ENCODE measurements at places on chromosomes 1 and 21. TPM values are rescaled to one million over a fixed set of nuclear protein-coding genes. Genes with fewer than 3 reads are reported as not detected.

DNA sequence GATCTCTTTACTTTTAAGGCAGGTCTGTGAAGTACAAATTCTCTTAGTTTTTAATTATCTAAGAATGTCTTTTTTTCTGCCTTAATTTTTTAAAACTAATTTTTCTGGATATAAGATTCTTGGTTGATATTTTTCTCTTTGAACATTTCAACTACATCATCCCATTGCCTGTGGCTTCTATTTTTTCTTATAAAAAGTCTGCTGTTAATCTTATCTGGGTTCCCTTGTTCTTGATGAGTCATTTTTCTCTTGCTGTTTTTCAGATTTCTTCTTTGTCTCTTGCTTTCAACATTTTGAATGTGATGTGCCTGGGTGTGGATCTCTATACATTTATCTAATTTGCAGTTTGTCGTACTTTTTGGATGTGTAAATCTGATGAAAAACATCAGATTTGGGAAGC lies 525.2 kb upstream of the PBX1 start:
- no peak for DNase-seq

DNA sequence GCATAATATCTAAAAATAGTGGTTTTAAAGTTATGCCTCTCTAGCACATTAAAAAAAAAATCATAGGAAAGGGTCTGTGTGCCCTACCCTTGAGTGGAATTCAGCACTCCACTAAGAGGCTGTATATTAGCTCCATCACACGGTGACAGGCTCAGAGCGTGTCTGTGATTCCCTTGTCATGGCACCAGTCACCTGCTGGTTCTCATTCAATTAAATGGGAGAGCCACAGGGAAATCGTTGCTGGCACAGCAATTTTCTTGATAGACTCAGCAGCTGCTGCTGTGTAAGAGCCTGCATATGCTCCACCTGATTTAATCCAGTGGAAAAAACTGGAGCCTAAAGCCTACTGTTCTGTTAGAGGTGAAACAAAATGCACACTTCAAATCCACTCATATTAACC lies 9.5 kb downstream of the ATP6V1G3 start:
- DNase-seq = no peak

GRCh38 chr1:99600782-99601181 lies 45.1 kb upstream of the PALMD start:
- no peak for DNase-seq

The BEND5 gene
- total RNA-seq = 1.9 TPM

- no peak for DNase-seq
Observed at GRCh38 chr1:201219481-201220387, 29.1 kb downstream of the IGFN1 start.

GRCh38 chr1:21793104-21793503 lies 10.2 kb upstream of the USP48 start:
- no peak for DNase-seq

DNA sequence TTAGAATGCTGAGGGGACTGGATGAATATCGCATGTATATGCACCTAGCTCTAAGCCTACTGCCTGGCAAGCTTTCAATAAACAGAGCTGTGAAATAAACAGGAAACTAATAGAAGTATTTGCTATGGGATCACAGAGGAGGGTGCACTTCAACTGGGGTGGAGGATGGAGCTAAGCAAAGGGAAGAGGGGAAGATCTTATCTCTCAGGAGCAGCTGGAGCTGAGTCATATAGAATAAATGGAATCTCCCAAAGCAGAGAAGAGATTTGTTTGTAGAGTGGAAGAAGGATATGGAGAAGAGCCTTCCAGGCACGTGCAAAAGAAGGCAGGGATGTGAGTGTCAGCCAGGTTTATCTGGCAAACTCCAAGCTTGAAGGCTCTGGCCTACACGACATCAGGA lies 17.0 kb upstream of the KCNA10 start:
- DNase-seq = no peak

The FCRLA gene
- 0.41 TPM for total RNA-seq

The AIRE gene
- total RNA-seq = not detected

The PLPPR4 gene
- 0.37 TPM for total RNA-seq

DNA sequence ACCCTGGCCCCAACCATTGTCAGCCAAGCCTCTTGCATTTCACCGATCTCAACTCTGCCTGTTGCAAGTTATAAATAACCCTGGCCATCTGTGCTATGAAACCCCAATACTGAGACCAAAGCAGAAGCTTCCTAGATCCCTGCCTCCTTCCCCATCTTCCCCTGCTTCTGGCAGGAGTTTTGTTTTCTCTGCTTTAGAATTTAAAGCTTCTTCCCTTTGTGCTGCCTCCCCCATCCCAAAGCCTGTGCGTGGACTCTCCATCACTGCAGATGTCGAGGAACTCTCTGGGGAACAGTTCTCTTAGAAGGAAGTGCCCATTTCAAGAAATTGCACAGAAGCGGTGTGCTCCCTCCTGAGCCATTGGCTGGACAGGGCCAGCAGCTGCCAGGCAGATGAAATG lies 17.4 kb upstream of the MYOG start:
- DNase-seq = no peak

The AGMAT gene
- total RNA-seq = 24.1 TPM

The SZRD1 gene
- 66.8 TPM for total RNA-seq

DNA sequence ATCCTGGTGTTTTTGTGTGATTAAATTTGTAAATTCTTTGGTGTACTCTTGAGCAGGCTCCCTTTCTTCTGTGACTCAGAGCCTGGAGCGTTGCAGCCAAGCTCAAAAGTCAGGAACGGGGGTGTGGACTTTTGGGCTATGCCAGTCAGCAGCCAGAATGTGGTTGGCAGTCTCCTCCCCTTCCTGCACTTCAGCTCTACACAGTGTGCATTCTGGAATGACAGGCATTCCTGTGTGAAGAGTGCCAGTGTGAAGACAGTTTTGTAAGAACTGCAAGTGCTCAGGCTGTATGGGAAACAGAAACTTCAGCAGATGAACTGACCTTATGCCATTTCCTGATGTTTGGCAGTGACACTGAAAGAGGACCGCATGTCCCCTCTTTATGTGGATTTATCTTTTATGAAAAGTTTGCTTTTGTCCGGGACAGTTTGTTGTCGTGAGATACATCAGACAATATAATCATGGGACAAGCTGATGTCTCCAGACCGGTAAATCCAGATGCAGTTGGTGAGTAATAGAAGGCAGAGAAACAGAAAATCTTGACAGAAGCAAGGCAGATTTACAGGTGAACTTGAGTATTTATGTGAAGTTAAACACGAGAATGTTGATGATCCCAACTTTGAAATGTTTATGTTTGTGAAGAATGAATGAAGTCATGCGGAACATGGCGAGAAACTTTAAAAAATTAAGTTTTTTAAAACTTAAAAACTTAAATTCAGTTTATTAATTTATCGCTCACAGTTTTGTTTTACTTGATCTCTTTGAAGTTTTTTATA lies 67.7 kb upstream of the RCC1 start:
- DNase-seq = peak; percentile 73

GRCh38 chr1:198528364-198528763 lies 12.1 kb downstream of the ATP6V1G3 start:
- DNase-seq = no peak

DNA sequence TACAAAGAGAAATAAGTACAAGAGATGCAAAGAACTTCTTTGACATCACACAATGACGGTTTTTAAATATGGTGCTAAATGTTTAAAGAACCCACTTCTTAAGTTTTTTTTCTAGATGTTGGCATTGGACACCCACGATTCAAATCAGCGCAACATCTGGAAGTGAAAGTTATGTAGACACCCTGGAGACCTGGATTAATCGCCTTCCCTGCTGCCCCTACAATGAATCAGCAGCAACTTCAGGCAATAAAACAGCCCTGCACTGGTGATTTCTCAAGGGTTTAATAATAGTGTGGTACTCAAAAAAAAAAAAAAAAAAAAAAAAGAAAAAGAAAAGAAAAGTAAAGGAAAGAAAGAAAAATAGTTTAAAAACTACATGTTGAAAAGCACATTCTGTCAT lies 248.3 kb downstream of the NUF2 start:
- DNase-seq = no peak

DNA sequence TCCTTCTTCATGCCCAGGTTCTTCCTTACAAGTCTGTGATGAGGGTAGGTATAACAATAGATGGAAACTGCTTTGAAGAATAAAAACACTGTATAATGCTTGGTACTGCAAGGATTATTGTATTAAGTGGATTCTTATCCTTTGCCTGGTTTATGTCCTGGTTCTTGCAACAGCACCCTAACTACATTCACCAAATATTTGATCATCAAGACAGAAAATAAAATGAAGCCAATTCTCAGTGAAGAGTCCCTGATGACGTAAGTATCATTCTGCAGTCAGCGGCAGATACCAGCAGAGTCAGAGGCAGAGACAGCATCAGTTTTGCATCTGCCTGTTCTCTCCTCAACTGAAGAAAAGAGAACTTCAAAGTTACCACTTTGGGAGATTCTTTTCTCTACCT lies 19.7 kb downstream of the ARHGEF11 start:
- no peak for DNase-seq

The ACKR1 gene
- 16.7 TPM for total RNA-seq

- DNase-seq = no peak
Observed at GRCh38 chr1:199867601-199868000, 159.9 kb upstream of the NR5A2 start.

GRCh38 chr1:14862114-14862771 lies 263.8 kb downstream of the KAZN start:
- DNase-seq = no peak

DNA sequence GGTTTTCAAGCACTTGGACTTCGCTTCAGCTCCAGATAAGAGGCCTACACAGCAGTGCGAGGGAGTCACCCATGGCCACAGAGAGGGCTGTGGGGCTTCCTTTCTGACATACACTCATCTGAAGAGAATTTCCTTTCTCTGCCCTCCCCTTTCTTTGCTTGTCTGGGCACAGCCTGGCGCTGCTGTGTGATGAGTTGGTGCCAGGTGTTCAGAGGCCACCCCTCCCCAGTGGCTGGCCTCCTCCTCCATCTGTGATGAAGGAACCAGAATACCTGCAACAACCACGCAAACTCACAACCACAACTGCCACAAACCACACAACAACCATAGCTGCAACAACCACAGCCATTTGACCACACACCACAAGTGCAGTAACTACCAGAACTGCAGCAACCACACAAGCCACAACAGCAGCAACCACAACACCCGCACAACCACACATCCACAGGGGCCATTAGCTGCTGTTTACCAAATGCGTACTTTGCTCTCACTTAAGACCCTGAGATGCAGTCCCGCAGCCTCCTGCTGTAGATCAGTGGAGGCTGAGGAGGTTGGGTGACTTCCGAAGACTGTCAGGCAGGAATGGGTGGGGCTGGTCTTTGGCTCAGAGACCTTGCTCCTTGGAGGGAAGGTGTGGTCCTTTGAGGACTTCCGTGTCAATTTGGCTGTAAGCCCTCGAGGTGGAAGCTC lies 71.1 kb downstream of the IER5 start:
- DNase-seq = peak; percentile 69

DNA sequence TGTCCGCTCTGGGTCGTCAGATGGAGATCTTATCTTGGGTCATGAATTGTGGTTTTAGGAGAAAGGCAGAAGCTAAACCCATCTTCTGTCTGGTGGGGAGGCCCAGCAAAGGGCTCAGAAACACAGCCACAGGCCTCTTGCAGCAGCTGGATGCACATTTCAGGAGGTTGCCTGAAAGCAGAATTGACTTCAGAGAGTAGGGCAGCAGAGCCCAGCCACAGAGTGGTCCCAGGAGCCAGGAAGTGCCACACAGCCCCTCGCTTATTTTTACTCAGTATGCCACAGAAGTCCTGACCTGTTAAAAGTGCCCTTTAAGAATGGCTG lies 8.3 kb upstream of the RIPK4 start:
- no peak for DNase-seq

- no peak for DNase-seq
Observed at GRCh38 chr1:17097787-17098186, 21.5 kb downstream of the PADI2 start.
